Stimulated activated CD8-positive, alpha-beta memory T cell treated with anti-CD3 and anti-CD28 coated beads, Interleukin-15, amount 100 ng/mL, for 4 hours (primary cell): ENCODE measurements at places on chromosomes 5 and 9.

DNA sequence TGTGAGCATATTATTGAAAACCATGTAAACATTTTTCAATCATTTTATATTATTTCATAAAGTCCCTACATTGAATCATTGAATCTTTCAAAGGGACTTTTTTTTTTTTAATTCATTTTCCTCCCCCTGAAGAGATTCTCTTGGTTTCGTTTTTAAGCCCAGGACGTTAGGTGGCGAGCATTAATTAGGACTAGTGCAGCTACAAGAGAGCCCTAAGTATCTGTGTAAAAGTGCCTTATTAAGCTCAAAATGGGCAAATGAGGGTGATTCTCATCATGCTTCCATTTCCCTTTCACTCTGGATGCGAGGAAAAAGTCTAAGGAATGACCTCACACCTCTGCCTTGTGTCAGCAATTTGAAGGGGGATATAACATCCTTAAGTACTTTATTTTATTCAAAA lies 517.9 kb upstream of the ITGA1 start:
- no peak for DNase-seq

- DNase-seq = no peak
These were observed 253.9 kb downstream of the CEMIP2 start for GRCh38 chr9:71514344-71514975.

DNA sequence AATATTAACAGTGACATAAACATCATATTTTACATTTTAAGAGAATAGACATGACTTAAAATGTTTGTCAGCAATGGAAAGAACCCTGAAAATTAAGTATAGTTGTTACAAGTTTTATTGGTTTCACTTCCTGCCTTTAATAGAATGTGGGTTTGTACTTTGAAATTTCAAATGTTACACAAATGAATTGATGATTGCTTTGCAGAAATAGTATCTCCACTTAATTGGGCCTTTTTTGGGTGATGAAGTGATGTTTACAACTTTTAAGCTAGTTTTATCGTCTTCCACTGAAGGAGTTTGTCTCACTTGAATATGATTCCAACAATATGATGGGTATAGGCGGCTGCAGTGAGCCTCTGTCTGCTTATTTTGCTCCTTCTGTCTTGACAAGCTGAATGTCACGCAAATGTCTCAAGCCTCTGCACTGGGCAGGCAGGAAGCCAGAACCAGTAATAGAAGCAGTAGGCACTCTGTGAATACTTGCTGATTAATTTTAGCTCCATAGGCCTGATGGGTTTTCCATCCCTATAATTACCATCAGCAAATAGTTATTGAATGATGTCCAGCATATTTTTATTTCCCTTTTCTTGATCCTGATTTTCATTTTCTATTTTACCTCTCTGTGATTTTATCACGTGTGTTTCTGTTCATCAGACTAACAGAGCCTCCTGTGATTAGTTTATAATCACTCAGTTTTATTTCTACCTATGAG lies 10.6 kb upstream of the NR3C1 start:
- no peak for DNase-seq

GRCh38 chr5:50420343-50420935 lies 20.6 kb downstream of the EMB start:
- no peak for DNase-seq

- no peak for DNase-seq
These were observed 8.0 kb upstream of the CAST start for GRCh38 chr5:96654209-96654608.

DNA sequence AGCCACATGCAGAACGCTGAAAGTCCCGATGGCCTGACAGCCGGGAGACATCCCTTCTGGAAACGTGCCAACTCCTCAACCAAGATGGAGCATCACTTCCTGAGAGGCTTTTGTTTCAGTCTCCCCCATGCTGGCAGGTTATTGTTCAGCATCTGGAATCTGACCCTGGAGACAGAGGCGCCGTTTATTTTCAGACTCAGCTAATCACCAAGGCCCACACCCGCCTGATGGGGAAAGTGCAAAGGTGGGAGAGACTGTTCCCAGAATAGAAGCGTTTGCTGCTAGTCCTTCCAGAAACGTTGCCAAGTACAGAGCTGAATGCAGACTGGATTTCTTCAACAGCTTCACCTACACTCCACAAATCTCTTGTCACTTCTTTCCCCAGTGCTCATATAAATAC lies 41.8 kb upstream of the S1PR3 start:
- no peak for DNase-seq

GRCh38 chr5:27403243-27403882 lies 365.0 kb upstream of the CDH9 start:
- DNase-seq = no peak

DNA sequence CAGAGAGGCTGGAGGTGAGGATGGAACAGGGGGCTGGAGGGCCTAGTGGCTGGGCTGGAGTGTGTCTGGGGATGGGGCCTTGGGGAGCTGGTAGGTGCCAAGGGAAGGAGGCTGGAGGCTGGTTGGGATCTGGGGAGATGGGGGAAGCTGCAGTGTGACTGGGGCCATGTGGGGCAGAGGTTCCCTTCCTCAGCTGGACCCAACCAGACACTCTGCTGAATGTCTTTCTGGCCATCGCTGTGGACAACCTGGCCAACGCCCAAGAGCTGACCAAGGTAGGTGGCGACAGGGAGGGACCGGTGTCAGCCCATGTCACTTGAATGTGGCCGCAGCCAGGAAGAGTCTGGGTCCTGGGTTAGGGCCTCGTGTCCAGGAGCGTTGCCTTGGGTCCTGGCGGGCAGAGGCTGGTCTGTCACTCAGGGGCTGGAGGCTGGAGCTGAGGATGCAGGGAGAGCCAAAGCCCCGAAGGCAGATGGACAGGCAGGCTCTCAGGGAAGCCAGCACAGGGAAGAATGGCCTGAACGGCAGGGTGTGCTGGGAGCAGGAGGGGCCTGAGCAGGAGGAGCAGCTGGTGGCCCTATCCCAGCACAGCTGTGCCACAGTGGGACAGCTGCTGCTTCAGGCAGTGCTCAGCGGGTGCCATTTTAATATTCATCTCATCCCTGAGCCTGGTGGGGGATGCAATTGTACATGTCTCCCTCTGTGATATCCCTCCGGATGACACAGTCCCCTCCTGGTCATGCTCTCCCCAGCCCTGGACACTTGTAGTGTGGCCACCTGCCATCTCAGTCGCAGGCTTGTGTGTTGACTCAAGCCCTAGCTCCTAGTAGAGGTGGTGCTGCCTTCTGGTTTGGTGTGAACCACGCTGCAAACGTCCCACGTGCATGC lies 132.5 kb downstream of the CACNA1B start:
- DNase-seq = no peak
